ENCODE measurements at places on chromosomes 11 and 22.
A peak's percentile ranks its signal among the peaks of the same experiment; 100 is the strongest.

DNA sequence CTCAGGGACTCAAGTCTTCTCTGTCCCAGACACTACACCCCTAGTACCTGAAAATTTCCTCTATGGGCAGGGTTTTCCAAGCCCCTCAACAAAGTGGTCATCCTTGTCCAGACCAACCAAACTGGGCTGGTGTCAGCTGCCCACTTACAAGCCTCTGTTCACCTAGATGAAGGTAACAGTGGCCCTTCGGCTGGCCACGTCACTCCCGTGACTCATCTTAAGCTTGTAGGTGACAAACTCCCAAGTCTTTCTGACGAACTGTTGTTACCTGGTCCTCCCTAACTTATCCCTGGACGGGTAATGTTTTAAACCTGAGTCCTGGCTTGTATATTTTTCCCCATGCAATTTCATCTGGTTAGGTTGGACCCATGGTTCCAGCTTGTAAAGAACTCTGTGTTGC lies 4.7 kb downstream of the CXCR5 start:
- DNase-seq = no peak

DNA sequence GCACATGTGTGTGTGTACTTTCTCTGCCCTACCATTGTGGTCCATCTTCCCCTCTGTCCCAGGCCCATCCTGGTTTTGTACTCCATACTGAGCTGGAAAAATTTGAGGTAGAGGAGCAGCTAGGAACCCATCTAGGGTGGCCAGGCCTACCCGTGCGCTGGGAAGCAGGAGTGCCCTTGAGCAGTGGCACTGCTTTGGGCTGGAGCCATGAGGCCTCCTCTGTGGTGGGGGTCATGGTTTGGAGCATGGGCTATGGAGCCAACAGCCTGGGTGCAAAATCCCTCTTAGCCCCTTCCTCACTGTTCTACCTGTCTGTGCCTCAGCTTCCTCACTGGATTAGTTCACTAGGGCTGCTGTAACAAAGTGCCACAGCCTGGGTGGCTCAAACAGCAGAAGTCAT lies 21.9 kb upstream of the ALG8 start:
- no peak for DNase-seq

- peak; percentile 70 for DNase-seq
Measured at GRCh38 chr22:30763815-30764673, 69.4 kb downstream of the OSBP2 start.

DNA sequence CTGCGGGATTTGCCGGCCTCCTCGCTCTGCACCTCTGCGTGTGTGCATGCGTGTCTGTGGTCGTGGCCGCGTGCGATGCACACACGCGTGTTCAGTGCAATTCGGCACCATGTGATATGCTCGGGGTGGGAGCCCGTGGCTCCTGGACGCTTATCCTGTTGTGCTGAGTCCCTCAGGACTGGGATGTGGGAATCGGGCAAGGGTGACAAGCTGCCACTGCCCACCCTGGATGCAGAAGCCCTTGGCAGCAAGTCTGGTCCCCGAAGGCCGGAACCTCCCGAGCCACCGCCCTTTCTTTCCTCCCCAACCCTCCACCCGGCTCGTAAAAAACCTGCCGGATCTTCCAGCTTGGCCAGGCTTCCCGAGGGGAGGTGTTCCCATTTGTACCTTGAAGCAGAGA lies 128.2 kb downstream of the PHF21B start:
- DNase-seq = no peak

- peak; percentile 72 for DNase-seq
Measured at GRCh38 chr11:6926208-6927029, at the start of gene ZNF215. TSS of gene ZNF215 (plus strand) at chr11:6926426. CDS start at chr11:6932273, 5,847 bp downstream.

- DNase-seq = no peak
Measured at GRCh38 chr11:91967026-91967690, 257.5 kb upstream of the FAT3 start.

GRCh38 chr11:43907028-43907975 lies 26.7 kb downstream of the ALKBH3 start:
- no peak for DNase-seq

- DNase-seq = no peak
Measured at GRCh38 chr22:33028234-33028633, 29.9 kb downstream of the SYN3 start.

GRCh38 chr11:22416462-22416861 lies 78.3 kb downstream of the SLC17A6 start:
- no peak for DNase-seq

GRCh38 chr22:19756288-19757128 lies 4.1 kb upstream of the TBX1 start:
- peak; percentile 89 for DNase-seq

- no peak for DNase-seq
Measured at GRCh38 chr22:32827049-32827602, 25.6 kb downstream of the TIMP3 start.

DNA sequence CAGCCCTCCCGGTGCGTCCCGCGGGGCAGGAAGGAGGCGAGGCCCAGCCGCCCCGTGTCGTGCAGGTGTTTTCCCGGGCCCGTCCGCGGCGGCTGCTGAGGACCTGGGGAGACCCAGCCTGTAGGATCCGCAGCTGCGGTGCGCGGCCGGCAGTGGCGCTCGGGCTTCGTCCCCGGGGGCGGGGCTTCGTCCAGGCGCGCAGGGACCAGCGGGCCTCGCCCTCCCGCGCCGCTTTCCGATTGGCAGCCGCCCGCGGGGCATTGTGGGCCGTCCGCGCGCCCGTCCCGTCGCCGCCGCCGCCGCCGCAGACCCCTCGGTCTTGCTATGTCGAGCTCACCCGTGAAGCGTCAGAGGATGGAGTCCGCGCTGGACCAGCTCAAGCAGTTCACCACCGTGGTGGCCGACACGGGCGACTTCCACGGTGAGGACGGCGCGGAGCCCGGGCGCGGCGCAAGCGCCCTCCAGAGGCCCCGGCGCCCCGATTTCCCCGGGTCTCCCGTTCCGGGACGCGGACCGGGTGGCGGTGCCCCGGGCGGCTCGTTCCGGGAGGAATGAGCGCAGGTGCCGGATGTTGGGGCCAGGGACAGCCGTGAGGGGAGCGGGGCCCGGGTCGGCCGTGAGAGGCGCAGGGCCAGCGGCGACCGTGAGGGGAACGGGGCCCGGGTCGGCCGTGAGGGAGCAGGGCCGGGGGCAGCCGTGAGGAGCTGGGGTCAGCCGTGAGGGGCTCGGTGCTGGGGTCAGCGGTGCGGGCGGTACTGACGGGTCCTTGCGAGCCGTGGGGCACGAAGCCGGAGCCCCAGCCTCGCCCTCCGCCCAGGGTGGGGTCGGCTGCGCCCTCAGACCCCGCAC lies at the start of gene TALDO1:
TALDO1 (plus strand) TSS at position 307 of the 849 bp plus-strand sequence; CDS start at position 325, 18 bp downstream.
- DNase-seq = peak; percentile 98
